ENCODE measurements at places on chromosomes 13 and 19.

DNA sequence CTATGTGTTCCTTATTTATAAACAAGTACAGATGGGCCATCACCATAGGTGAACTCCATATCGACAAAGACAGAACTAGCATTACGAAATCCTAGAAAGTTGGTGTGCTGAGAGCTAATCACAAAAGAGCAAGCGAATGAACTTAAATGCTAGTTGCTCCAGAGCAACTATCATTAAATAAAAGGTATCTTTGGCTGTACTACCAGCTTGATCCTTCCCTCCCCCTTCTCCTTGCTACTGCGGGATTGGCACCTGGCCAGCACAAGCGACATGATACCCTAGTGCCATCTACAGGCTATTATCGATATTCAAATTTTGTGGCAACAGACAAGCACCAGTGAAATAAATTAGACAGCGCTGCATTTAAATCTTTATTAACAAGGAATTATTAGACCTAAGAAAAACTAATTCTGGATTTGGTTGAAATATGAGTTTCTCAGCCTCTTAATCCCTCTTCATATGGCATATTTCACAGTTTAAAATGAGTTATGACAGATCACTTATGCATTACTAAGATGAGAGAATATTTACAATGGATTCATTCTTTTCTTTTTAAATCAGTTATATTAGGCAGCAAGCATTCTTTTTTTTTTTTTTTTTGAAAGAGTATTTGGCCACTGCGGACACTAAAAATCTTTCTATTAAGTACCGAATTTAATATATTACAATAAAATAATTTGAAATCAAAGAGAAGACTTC lies 5.8 kb downstream of the PCDH9 start:
- peak; percentile 33 for DNase-seq

DNA sequence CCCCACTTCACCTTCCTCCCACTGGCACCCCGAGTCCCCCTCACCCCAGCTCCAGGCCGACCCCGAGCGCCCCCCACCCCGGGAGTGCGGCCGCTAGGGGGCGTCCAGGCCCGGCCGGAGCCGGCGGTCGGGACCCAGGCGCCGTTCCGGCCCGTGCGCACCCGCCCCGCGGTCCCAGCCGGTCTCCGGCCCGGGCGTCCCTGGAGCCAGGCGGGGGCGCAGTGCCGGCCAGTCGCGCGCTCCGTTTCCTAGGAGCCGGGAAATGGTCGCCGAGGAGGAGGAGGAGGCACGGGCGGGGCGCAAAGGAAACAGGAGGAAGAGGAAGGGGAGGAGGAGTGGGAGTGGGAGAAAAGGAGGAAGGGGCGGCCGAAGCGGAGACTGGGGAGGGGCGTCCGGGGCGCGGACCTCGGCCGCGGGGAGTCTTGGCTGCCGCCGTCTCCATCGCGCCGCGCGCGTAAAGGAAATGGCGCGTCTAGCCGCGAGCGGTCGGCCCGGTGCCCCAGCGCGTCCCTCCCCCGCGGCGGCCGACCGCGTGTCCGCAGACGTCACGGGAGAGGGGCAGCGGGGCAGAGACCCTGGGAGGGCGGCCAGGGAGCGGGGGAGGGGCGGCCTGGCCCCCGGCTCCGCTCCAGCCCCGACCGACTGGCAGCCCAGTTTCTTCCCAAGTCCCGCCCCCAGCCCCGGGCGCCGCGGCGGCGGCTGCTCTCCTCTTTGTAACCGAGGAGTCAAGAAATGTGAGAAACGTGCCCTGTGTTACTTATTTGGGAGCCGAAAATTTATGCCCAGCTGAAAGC lies 1.1 kb upstream of the KCTD15 start:
- DNase-seq: no peak

DNA sequence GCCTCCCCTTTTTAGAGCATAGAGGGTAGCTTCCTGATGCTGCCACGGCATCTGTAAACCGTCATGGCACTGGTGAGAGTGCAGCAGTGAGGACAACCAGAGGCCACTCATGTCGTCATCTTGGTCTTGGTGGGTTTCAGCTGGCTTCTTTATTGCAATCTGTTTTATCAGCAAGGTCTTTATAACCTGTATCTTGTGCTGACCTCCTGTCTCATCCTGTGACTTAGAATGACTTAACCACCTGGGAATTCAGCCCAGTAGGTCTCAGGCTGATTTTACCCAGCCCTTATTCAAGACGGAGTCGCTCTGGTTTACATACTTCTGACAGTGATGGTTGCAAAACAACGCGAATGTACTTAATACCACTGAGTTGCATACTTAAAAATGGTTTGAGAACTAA lies 14.4 kb upstream of the FBN3 start:
- DNase-seq: no peak

- DNase-seq: no peak
Measured at GRCh38 chr19:54279406-54279962, 1.4 kb downstream of the LILRB2 start.

DNA sequence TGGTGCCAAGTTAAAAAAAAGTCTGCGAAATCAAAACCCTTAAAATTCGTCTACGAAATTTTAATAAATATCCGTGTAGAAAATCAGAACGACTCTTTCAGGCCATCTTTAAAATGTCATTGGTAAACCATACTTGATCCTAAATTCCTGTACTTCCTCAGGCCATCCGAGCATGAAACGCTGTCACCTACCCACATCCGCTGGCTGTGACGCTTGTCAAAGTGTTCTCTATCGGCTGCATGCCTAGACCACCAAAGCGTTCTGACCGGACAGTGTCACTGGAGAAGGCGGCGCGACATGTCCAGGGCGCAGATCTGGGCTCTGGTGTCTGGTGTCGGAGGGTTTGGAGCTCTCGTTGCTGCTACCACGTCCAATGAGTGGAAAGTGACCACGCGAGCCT lies 119.0 kb upstream of the CLDN10 start:
- no peak for DNase-seq

- no peak for DNase-seq
Measured at GRCh38 chr19:53982001-53982451, 9.4 kb upstream of the CACNG6 start.

DNA sequence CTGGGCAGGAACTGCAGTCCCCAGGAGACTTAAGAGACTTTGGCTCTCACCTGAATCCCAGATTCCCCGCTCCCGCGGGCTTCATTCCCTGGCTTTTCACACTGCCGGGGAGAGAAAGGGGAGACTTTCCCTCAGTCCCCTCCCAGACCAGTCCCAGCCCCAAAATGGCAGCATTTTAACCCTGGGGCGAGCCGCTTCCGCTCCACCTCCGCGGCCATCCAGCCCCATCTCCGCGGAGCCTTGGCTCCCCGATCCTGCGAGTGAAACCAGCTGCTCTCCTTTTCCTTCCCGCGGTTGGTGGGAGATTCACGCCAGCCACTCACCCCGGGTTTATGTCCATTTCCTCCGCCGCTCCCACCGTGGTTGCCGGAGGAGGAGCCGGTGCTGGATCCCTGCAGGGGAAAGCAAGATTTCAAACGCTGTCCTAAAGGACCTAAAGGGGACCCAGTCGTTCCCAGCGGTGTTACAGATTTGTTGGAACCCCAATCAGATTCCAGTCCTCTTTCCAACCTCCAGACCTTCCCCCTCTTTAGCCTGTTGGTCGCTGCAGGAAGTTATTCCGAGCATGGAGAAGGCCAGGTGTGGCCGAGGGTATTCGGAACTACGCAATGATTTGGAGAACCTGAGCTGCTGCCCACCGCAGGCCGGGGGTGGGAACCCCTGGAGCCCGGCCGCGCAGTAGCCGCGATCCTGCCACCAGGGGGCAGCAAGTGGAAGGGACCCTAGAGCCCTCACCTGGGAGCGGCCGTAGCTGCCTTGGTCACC lies 3.4 kb downstream of the DMKN start:
- no peak for DNase-seq

GRCh38 chr13:111186305-111186935 lies 71.3 kb downstream of the ARHGEF7 start:
- DNase-seq: no peak

DNA sequence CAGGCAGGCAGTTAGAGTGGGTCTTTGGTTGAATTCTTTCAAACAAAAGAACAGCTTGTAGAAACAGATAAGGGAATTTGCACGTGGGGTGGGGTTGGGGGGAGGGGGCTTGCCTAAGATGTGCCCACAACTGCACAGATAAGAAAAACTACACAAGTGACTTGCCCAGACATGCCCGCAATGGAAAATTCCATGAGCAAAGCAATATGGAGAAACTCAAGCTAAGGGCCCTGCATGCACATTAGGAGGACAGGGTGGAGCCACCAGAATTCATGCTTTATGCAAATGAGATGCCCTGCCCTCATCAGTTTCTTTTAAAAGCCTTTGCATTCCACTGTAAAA lies 755.6 kb upstream of the MIR17HG start:
- no peak for DNase-seq

DNA sequence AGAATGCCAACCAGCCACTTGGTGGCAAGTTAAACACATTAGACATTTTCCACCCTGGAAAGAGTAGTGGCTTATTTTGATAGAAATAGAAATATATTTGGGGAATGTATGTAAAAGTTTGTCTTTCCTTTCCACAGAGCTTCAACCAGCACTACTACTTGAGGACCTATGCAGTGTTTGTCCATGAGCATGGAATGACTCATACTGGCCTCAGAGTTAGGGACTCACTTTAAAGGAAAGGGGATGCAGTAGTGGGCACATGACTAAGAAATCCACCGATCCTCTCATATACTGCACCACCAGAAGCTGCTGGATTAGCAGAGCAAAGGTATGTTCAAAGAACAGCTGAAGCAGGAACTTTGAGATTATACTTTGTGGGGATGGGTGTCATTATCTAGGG lies 62.6 kb downstream of the LACC1 start:
- no peak for DNase-seq

- no peak for DNase-seq
Measured at GRCh38 chr13:99702687-99703319, 201.5 kb downstream of the TM9SF2 start.

- DNase-seq: no peak
Measured at GRCh38 chr13:111020546-111020945, 94.6 kb upstream of the ARHGEF7 start.

- no peak for DNase-seq
Measured at GRCh38 chr19:11377756-11378155, 3.3 kb downstream of the SWSAP1 start.

DNA sequence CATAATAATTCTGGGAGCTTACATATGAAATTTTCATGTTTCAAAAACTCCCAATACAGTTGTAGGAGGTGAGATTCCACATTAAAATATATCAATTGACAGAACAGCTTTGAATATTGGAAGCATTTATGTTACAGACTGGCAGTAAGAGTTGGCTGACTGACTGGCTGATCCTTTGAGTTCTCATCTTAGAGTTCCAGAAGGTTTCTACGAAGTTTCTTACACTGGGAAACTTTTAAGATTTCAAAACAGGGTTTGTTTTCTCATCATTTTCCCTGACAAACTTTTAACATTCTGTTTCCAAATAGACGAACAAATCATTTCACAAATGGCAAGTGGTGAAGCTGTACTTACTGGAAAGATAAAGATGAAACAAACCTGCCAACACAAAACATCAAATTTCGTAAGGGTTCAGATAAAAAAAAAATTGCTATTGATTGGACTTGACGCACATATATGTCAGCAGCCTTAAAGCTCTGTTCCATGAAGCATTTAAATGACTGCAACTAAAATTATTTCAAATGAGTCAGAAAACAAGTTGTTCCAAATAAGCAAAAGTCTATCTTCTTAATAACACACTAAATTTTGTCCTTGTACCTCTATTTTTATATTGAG lies 243.5 kb downstream of the SUCLA2 start:
- DNase-seq: no peak

DNA sequence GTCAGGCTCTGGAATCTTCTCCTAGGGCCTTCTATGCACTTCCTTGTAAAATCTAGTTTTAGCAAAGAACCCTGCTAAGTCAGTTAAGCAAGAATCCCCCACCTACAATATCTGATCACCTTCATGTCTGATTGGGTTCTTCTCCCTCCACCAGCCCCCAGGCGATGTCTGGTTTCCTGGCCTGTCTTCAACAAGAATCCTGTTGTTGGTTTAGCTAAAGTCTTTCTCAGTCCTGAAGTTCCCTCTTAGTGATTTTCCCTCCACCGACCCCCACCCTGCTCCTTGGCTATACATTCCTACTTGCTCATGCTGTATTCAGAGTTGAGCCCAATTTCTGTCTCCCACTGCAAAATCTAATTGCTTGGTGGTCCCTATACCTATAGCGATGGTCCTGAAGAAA lies 35.2 kb upstream of the SLC46A3 start:
- DNase-seq: no peak

- DNase-seq: no peak
Measured at GRCh38 chr19:1715540-1715939, 37.8 kb upstream of the ONECUT3 start.

DNA sequence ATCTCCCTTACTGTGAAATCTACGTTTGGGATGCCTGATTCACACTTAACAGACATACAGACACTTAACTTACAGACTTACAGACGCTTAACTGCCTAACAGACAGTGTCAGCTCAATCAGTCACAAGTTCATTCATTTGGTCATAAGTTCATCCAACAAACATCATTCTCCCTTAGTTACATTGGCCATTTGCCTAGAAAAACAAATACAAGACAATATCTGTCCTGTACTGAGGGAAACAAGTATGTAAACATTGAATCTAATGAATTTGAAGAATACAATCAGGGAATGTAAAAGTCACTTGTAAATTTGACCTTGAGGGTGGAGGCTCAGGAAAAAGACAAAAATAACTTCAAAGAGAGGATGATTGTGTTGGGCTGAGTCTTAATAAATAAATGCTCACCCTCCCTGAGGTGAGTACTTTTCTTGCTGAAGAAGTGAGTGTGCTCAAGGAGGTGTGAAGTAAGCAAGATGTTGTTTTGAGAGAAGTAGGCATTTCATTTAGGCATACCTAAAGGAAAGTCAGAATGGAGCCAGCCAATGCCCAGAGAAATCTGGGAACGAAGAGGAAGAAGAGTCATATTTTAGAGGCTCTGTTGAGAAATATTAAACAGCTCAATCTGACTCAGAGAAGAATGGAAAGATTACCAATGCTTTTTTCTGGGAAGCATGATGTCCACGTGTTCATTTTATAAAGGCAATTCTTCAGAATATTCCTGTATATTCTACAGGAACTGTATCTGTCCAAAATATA lies 958.4 kb upstream of the SLC10A2 start:
- no peak for DNase-seq

DNA sequence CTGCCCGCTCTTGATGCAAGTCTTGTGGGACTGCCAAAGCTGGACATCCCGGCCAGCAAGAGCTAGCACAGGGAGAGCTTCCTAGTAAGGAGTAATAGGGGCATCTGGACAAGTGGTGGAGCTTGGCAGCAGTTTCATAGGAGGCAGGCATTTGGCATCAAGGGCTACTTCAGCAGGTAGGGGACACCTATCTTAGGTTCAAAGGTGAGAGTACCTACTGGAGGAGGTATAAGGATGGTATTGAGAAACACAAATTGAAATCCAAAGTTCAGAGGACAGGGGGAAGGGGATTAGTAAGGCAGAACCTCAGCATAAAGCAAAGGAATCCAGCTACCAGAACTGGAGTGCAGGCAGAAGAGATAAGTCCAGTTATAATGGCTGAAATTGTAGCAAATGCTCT lies 441.7 kb downstream of the OXGR1 start:
- DNase-seq: no peak

GRCh38 chr13:100273552-100273951 lies 184.7 kb downstream of the PCCA start:
- no peak for DNase-seq
